Naive thymus-derived CD4-positive, alpha-beta T cell (primary cell): ENCODE measurements at places on chromosomes 3 and 15. TPM values are rescaled to one million over a fixed set of nuclear protein-coding genes. Genes with fewer than 3 reads are reported as not detected.

DNA sequence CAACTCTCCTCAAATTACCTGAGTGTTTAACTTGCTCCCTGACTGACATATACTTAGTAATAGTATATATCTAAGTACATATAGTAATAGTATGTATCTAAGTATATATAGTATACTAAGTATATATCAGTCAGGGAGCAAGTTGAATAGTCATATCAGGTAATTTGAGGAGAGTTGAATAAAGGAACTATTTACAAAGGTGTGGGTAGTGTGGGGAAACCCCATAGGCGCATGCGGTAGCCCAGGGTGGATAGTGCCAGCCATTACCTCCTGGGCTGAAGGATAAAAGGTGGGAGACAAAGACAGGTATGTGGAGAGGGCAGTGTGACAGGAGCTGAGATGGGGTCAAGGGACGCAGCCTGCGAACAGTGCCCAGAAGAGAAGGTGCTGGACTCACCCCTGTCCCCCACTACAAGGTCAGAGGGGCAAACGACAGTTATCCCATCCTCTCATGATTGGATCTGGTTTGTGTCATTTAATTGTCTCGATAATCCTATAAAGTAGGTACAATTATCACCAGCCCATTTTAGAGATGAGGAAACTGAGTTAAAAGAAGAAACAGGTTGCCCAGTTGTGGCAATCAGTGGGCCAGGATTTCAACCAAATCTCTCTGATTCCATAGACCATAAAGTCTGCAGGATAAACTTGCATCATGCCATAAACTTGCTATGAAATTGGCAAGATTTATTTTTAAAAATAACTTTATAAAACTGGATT, 34.1 kb upstream of the TPM1 start:
- H3K4me3 ChIP-seq = no peak overlapping the region
- DNase-seq = no peak
- H3K27me3 ChIP-seq = no peaks in the 10 kb centered on the region
- no peak overlapping the region for H3K27ac ChIP-seq
- H3K4me1 ChIP-seq = no peaks in the 10 kb centered on the region

Gene SYNPR
- total RNA-seq = not detected

DNA sequence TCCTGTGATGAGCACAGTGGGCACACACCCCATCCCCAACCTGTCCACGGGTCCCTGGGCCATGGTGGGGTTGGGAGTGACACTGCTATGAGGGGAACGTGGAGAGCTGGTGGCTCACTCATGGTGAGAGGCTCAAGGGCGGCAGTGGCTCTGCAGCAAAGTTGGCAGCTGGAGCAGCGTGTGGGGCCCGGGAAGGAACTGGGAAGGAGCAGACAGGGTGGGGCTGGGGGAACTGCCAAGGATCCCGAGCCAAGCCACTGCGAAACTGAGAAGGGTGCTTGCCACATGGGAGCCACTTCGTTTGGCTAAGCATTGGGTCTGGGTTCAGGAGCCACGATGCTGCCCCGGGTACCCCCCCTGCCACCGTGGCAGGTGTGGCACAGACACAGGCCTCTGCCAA, 80.1 kb downstream of the SNRK start:
- no peaks in the 10 kb centered on the region for H3K36me3 ChIP-seq
- H3K4me3 ChIP-seq = no peak overlapping the region
- H3K27ac ChIP-seq = no peak overlapping the region
- H3K4me1 ChIP-seq = no peaks in the 10 kb centered on the region

GRCh38 chr3:53169832-53170324, 8.9 kb downstream of the PRKCD start:
- no peak overlapping the region for H3K27ac ChIP-seq
- no peak overlapping the region for H3K4me3 ChIP-seq
- no peaks in the 10 kb centered on the region for H3K4me1 ChIP-seq
- H3K27me3 ChIP-seq = no peaks in the 10 kb centered on the region

GRCh38 chr3:129793942-129794310, 99.6 kb downstream of the TMCC1 start:
- no peaks in the 10 kb centered on the region for H3K36me3 ChIP-seq
- no peak overlapping the region for H3K27ac ChIP-seq
- no peaks in the 10 kb centered on the region for H3K27me3 ChIP-seq
- no peak overlapping the region for H3K4me3 ChIP-seq
- DNase-seq = peak; percentile 7

GRCh38 chr3:193928354-193929209, 207.4 kb upstream of the HES1 start:
- H3K4me1 ChIP-seq = no peaks in the 10 kb centered on the region
- DNase-seq = no peak
- no peak overlapping the region for H3K27ac ChIP-seq
- H3K36me3 ChIP-seq = no peaks in the 10 kb centered on the region
- H3K4me3 ChIP-seq = no peak overlapping the region
- H3K27me3 ChIP-seq = peaks cover 3% of the 10 kb centered on the region

GRCh38 chr15:68384451-68385239, 47.3 kb downstream of the ITGA11 start:
- no peaks in the 10 kb centered on the region for H3K36me3 ChIP-seq
- H3K4me3 ChIP-seq = no peak overlapping the region
- H3K4me1 ChIP-seq = no peaks in the 10 kb centered on the region
- no peak overlapping the region for H3K27ac ChIP-seq
- no peak for DNase-seq
- no peaks in the 10 kb centered on the region for H3K27me3 ChIP-seq

DNA sequence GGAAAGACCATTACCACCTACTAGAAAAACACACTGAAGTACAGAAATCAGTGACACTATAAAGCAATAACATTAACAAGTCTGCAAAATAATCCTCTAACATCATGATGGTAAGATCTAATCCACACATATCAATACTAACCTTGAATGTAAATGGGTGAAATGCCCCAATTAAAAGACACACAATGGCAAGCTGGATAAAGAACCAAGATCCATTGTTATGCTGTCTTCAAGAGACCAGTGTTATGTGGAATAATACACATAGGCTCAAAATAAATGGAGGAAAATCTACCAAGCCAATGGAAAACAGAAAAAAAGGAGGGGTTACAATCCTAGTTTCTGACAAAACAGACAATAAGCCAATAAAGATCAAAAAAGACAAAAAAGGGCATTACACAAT, 13.5 kb downstream of the OR5K3 start:
- no peaks in the 10 kb centered on the region for H3K4me1 ChIP-seq
- no peaks in the 10 kb centered on the region for H3K27me3 ChIP-seq
- H3K4me3 ChIP-seq = no peak overlapping the region
- no peaks in the 10 kb centered on the region for H3K36me3 ChIP-seq
- no peak for DNase-seq
- H3K27ac ChIP-seq = no peak overlapping the region

GRCh38 chr15:58538225-58538727, 106.5 kb downstream of the LIPC start:
- no peaks in the 10 kb centered on the region for H3K36me3 ChIP-seq
- no peak for DNase-seq
- no peak overlapping the region for H3K27ac ChIP-seq
- no peak overlapping the region for H3K4me3 ChIP-seq
- H3K27me3 ChIP-seq = no peaks in the 10 kb centered on the region

GRCh38 chr3:128884992-128885391, 5.6 kb downstream of the ACAD9 start:
- DNase-seq = no peak
- no peaks in the 10 kb centered on the region for H3K27me3 ChIP-seq
- H3K27ac ChIP-seq = no peak overlapping the region
- no peak overlapping the region for H3K4me3 ChIP-seq

GRCh38 chr15:29050870-29051269, 165.1 kb downstream of the APBA2 start:
- no peaks in the 10 kb centered on the region for H3K27me3 ChIP-seq
- no peaks in the 10 kb centered on the region for H3K4me1 ChIP-seq
- no peak overlapping the region for H3K4me3 ChIP-seq

DNA sequence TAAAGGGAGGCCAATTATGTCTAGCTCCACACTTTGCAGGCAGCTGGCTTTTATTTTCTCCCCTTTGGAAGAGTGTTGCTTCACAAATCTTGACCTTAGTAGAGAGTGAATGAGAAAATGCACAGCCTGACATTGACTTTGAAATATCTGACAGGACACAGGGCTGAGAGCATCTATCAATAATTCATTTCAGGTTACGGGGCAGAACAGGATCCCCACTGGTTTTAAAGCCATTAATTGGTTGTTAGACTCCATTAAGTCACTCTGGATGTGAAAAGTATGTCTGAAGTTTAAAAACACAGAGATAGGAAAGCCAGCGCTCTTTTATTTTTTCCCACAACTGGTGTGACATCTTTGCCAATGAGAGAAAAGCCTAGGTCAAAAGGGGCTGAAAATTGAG, 251.9 kb upstream of the TMC3 start:
- H3K27me3 ChIP-seq = no peaks in the 10 kb centered on the region
- no peaks in the 10 kb centered on the region for H3K36me3 ChIP-seq

Gene GRIP2
- total RNA-seq = not detected

DNA sequence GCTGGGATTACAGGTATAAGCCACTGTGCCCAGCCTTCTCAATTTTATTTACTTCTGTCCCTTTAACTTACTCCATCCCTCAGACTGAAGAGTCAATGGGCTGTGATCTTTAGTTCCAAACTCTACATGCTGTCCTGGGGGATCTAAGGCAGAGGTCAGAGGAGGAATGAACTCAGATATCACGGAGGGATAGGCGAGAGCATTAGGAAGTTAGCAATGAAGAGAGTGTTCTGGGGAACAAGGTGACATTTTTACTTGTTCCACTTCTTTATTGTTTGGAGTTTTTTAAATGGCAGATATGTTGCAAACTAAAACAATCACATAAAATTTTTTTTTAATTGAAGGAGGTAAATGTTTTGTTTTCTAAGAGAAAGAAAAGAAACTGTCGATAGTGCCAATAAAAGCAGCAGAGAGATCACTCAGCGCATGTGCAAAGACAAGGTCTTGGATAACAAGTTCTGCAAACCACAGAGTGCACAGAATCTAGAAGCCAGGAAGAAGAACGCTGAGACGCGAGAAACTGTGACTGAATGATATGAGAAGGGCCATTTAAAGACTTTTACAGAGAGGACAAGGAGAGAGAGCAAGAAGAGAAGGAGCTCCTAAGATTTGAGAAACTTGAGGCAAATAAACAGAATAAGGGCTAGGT, 10.8 kb upstream of the CA12 start:
- no peaks in the 10 kb centered on the region for H3K36me3 ChIP-seq
- H3K4me1 ChIP-seq = peaks cover 3% of the 10 kb centered on the region
- DNase-seq = no peak
- H3K27ac ChIP-seq = no peak overlapping the region
- no peak overlapping the region for H3K4me3 ChIP-seq

Gene TLR9
- 2.3 TPM for total RNA-seq
